SK-N-SH treated with all-trans-retinoic acid at 6 μM for 48 hours (cell line): ENCODE measurements at places on chromosomes 1 and 21.

DNA sequence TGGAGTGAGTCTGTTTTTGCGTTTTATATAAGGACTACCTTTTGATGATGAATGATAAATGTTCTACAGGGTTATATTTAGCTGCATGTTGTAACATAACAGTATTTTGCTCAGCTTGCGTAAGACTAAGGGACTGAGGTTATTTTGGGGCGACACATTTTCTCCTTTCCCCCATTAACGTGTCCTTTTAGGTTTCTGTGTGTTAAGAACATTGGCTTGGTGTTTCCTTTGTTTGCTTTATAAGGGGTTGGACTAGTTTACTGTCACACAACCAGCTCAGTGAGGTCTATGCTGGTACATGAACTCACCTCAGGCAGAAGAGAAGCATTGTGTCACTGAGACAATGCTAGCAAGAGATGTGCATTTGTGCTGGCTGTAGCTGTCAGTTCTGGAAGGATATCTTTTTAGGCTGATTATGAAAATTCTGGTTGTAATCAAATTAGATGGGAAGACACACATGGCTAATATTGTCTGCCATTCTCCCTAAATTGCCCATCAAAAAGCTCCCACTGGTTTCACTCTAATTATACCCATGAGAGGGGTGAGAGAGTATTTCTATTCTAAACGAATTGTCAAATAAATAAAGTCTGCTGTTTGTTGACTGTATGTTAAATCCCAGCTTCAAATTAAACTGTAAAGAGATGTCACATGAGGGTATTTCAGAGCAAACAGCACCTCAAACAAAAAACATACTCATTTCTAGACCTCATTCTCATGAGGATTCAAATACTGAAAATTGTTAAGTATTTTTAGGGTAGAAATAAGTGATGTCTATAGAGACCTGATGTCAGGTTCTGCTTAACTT, 62.6 kb downstream of the CDC14A start:
- ATAC-seq, result no peak

DNA sequence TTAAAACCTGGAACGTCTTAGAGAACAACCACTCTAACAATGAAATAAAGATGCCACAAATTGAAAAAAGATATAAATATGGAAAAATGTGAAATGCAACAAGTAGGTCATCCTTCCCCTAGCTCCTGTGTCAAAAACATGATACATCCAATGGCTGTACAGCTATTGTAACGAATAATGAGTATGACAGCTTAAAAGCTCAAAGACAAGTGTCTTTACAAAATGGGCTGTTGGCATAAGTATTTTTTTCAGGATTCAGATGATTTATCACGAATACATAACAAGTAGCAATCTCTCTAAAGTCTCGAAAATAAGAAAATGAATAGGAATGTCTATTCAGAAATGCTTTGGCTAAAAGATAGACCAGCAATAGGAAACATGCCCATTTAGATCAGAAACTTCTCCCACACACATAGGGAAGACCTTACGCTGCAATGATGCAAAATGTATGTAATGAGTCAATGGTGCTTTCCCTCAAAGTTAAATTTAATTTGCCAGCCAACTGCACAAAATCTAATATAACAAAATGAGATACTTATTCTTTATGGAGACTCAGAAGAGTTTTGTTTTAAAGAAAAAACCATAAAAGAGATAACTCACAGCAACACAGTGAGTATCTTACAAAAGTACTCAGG, 8.3 kb downstream of the TGFBR3 start:
- ATAC-seq, result no peak

GRCh38 chr1:221834698-221835513, 93.0 kb upstream of the DUSP10 start:
- ATAC-seq, result no peak

GRCh38 chr1:235831148-235831547, 35.6 kb downstream of the LYST start:
- ATAC-seq, result peak; percentile 76

DNA sequence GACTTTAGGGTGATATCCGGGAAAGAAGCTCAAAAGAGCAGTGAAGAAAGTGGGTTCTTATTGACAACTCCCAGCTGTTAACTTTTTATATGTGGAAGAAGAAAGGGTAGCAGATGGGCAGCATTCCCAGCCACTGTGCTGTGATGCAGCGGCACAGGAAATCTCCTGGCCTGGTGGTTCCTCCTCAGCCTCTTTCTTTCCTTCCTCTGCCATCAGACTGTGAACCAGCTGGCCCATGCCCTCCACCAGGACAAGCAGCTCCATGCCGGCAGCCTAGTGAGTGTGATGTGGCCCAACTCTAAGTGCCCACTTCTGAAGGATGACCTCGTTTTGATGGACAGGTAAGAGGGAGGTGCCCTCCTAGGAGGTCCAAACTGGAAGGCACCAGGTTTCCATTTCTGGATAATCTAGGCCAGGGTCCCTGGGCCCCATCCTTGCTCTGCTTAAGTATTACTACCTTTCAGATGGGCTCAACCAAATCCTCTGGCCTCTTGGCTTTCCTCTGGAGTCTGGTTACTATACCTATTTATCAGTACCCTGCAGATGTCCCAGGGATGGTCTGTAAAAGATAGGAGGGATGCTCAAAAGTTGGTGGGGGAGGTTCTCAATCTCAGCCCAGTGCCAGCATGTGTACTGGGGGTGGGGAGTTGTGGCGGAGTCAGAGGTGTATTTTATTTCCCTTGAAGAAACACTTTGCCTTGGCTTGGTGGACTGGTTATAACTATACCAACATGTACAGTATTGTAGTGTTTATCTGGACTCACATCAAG, 17.0 kb downstream of the MFN2 start:
- no peak for ATAC-seq

GRCh38 chr1:82465024-82465423, 664.3 kb downstream of the ADGRL2 start:
- no peak for ATAC-seq

DNA sequence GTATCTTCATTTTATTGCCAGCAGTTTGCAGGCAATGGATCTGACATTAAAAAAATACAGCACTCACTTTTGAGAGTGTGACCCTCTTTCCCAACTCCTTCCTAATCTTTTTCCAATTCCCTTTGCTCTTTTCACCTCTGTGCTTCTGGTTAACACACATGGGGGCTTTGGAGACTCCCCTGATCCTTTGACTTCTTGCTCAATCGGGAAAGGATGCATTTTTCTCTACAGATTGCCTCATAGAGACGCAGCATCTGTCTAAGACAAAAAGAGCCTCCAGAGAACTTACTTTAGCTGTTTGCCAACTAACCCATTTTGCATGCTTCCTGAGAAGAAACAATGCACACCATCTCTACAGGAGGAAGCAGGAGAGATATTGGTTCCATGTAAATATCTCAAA, 378.3 kb downstream of the PBX1 start:
- ATAC-seq, result no peak

GRCh38 chr1:9228609-9229008, 6.0 kb upstream of the H6PD start:
- ATAC-seq, result no peak

DNA sequence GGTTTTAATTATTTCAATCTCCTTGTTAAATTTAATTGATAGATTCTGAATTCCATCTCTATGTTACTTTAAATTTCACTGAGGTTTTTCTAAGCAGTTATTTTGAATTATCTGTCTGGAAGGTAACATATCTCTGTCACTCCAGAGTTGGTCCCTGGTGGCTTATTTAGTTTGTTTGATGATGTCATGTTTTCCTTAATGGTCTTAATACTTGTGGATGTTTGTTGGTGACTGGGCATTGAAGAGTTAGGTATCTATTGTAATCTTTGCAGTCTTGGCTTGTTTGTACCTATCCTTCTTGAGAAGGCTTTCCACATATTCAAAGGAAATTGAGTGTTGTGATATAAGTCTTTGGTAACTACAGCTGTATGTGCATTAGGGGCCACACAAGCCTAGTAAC, 810.0 kb upstream of the NEGR1 start:
- ATAC-seq, result no peak

GRCh38 chr1:119390526-119390925, 21.9 kb downstream of the HAO2 start:
- ATAC-seq, result no peak

GRCh38 chr1:93600663-93601062, 81.0 kb downstream of the BCAR3 start:
- no peak for ATAC-seq

GRCh38 chr1:48092401-48092800, 95.2 kb upstream of the TRABD2B start:
- ATAC-seq, result no peak

- no peak for ATAC-seq
Measured at GRCh38 chr21:21230672-21231071, 232.5 kb downstream of the NCAM2 start.

DNA sequence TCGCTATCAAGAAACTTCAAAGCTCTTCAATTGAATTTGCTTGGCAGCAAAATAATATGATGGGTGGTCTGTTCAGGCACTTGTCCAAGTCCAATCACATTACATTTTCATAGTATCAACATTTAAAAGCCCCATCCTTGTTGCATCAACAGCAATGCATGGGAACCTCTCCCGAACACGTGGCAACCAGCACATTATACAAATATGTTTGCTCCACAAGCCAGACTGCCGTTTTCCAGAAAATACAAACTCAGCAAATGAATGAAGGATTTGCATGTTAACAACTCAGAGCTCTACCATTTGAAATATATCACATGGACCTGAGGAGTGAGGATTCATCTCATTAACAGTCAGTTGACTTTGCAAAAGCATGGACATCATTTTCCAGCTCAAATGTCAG, 20.0 kb upstream of the LYPLAL1 start:
- no peak for ATAC-seq

DNA sequence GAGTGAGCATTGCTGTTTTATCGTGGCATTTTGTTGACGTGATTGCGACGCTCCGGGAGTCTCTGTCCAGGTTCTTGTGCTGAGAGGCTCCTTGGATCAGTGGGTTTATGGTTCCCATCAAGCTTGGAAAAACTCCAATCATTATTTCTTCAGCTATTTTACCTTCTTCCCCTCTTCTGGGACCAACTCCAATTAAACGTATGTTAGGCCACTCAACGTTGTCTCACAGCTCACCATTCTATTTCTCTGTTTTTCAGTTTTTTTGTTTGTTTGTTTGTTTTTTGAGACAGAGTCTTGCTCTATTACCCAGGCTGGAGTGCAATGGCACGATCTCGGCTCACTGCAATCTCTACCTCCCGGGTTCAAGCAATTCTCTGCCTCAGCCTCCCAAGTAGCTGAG, 8.0 kb downstream of the HES4 start:
- no peak for ATAC-seq

DNA sequence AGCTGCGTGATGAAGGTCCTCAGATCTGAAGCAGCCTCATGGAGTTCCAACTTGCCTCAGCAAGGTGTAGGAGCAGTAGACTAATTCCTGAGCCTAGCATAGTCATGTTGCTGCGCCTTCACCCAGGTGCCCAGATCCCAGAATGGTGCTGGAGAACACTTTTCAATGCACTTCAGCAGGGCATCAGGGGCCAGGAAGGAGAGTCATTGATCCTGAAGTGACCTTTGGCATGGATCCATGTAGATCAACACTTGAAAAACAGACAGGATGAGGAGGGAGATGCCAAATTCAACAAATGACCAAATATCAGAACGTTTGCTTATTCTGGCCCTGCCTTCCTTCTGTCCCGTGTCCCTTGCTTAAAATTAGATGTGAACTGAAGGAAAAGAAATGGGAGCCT, 91.9 kb downstream of the LEPR start:
- ATAC-seq, result no peak

DNA sequence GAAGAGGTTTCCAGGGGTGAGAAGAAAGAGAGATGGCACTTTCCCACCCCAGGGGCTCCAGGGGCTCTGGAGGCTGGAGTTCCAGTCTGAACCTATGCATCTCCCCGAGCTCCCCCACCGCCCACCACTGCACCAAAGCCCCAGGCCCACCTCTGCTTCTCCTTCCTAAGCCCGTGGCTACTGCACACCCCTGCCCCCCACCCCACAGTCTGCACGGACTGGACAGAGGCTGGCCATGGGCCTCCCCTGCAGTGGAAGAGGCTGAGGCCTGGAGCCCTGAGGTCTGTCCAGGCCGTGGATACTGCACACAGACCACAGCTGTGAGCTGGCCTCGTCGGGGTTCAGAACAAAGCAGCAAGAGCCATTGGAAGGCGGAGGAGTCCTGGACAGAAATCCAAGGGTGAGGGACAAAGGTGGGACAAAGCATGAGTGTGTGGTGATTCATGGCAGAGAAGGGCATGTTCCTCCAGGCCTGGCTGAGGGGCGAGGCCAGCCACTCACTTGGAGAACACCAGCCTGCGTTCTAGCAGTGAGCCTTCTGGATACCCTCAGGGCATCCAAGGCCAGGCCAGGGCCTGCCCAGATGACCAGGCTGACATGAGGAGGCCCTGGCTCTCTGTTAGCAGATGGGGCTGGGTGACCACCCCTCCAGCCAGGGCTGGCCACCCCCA, 244.8 kb upstream of the VAMP3 start:
- peak; percentile 20; the same call in 2 of the 3 replicates for ATAC-seq

DNA sequence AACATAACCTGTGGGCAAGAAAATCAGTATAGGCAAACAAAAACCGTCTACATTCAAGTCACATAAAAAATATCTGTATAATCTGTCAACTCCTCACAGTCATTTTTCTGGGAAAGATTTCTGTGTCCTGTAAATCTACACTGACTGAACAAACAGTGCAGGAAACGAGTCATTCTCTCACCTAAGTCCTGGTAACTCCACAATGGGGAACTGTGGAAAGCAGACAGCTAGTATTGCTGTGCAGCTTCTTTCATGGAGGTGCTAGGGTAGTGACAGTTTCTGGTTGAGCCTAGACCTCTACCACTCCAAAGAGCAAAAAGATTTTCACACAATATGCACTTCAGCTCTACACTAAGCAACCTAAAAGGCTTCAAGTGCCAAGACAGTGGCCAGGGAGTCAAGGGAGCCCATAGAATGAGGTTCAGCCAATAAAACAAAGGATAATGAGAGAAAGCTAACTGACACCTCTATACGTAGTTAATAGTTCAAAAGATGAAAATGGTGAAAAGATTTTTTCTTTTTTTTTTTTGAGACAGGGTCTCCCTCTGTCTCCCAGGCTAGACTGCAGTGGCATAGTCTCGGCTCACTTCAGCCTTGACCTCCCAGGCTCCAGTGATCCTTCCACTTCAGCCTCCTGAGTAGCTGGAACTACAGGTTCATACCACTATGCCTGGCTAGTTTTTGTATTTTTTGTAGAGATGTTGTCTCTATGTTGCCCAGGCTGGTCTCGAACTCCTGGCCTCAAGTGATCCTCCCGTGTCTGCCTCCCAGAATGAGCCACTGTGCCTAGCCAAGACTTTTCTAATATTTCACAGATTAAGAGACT, 5.5 kb downstream of the PTP4A2 start:
- ATAC-seq, result peak; percentile 40

GRCh38 chr21:38956856-38957571, 151.3 kb downstream of the ETS2 start:
- no peak for ATAC-seq
